ENCODE measurements at places on chromosomes 3 and 15.

- no peak for DNase-seq
Measured at GRCh38 chr3:8777201-8777977, 8.0 kb upstream of the OXTR start.

GRCh38 chr15:85625166-85625830 is 169.4 kb downstream of the KLHL25 start:
- no peak for DNase-seq

GRCh38 chr3:13045904-13046568 is 27.2 kb downstream of the IQSEC1 start:
- DNase-seq, result no peak

DNA sequence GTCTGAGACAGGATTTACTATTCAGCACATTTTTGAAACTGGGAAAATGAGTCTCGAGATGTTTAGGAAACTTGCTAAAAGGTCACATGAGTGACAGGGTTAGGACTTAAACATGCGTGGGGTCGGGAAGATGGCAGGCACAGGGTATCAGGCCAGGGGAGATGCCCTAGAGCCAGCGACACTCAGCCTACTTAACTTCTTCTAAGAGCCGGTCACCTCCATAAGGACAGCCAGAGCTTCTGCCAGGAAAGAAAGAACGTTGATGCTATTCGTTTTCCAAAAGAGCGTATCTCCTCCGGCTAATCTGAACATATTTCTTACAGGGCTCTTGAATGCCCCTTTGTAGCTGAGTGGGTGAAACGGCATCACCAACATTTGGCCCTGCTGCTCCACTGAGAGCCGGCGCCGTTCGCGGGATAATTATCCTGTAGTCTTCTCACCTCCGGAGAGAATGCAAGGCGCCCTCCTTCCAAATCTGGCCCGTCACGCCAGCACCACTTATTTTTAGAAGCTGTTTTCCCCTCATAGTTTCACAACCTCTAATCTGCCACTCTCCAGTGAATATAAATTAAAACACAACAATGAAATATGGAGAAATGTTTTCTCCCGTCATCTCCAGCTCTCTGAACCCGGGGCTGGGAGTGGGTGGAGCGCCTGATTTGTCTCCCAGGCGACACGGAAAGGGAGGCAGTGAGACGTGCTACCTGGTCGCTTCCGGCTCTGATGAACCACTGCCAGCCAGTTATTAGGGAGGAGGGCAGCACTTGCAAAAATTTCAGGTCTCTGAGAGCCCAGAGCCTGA is 58.5 kb downstream of the LIPC start:
- no peak for DNase-seq

GRCh38 chr3:114313426-114313825 is 19.6 kb downstream of the TIGIT start:
- DNase-seq, result no peak

DNA sequence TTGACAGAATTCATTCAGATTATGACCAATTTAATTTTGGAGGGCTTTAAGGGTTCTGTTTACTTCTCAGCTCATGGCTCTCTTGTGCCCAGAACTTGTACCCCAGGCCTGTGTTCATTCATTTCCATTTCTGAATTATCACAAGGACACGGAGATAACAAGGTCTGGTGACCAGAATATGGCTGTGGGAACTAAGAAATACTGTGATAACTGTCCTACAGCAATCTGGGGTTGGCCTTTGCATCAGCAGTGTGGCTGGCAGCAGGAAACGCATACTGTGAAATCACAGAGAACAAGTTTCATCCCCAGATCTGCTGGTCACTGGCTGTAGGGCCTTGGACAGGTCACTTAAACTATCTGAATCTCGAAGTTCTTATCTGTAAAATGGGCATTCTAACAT is 41.8 kb upstream of the TPM1 start:
- DNase-seq, result no peak

DNA sequence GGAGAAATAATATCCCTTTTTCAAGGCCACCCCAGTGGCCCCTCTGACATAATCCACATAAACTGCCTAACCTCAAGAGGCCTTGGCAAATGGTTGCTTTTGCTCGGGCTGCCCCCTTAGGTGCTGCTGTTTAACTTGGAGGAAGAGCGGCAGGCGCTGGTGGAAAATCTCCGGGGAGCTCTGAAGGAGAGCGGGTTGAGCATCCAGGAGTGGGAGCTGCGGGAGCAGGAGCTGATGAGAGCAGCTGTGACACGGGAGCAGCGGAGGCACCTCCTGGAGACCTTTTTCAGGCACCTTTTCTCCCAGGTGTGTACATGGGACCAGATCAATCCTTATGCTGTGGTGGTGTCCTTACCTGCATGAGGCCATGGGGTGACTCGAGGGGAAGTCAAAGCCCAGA is 15.0 kb downstream of the DUOX1 start:
- no peak for DNase-seq

GRCh38 chr15:70192490-70192889 is 94.8 kb upstream of the TLE3 start:
- DNase-seq, result no peak

GRCh38 chr3:13199006-13199776 is 126.0 kb upstream of the IQSEC1 start:
- DNase-seq, result no peak

DNA sequence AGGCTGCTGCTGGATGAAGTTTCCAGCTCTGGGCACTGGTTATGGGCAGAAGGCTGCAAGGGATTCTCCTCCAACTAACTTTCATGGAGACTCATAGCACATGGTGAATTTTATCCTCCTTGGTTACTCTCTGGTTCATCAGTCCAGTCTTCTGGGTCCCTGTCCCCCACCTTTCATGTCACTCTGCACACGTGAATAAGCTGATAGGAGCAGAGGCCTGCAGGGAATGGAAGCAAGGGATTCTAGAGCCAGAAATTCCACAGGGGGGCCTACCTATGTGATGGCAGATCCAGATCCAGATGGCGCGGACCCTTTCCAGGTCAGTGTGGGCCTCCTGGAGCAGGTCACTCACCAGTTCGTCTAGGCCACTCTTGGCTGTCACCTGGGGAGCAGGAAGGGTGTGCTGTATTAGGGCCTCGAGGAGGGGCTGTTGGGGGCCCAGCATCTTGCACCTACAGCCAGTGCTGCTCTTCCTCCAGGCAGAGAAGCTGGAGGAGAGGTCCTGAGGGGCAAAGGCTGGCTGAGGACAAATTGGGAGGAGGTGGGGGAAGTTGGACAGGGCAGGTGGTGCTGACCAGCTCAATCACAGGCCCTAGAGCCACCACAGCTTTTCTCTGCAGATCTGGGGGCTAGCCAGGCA is 30.2 kb downstream of the KY start:
- DNase-seq, result no peak

- no peak for DNase-seq
Measured at GRCh38 chr3:35592589-35593295, 46.6 kb upstream of the ARPP21 start.

GRCh38 chr15:68317281-68318007 is 39.9 kb downstream of the FEM1B start:
- no peak for DNase-seq

DNA sequence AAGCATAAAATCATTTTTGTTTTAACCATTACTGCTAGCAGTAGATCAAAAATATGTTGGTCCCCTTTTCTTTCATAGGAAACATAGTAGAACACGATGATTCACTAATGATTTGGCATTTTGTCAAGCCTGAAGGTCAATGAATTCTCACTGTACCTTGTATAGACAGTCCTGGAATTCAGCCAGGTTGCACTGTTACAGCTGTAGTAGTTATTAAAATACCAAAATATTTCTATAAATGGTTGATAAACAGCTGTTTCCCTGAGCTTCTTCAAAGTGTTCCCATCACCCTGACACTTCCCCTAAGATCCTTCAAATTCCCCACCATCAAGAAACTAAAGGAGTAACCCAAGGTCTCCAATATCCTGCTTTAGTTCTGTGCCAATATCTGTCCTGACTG is 200.9 kb downstream of the ATP8B4 start:
- no peak for DNase-seq

GRCh38 chr3:135059580-135059979 is 264.5 kb downstream of the EPHB1 start:
- no peak for DNase-seq

GRCh38 chr3:36812240-36812639 is 47.9 kb upstream of the DCLK3 start:
- DNase-seq, result no peak

GRCh38 chr15:75307778-75308390 is 25.2 kb downstream of the GOLGA6D start:
- DNase-seq, result no peak

GRCh38 chr3:167346171-167346570 is 33.9 kb downstream of the ZBBX start:
- DNase-seq, result no peak

- no peak for DNase-seq
Measured at GRCh38 chr15:46855388-46855787, 861.9 kb upstream of the SEMA6D start.

GRCh38 chr3:1381647-1382036 is 288.8 kb downstream of the CNTN6 start:
- no peak for DNase-seq

DNA sequence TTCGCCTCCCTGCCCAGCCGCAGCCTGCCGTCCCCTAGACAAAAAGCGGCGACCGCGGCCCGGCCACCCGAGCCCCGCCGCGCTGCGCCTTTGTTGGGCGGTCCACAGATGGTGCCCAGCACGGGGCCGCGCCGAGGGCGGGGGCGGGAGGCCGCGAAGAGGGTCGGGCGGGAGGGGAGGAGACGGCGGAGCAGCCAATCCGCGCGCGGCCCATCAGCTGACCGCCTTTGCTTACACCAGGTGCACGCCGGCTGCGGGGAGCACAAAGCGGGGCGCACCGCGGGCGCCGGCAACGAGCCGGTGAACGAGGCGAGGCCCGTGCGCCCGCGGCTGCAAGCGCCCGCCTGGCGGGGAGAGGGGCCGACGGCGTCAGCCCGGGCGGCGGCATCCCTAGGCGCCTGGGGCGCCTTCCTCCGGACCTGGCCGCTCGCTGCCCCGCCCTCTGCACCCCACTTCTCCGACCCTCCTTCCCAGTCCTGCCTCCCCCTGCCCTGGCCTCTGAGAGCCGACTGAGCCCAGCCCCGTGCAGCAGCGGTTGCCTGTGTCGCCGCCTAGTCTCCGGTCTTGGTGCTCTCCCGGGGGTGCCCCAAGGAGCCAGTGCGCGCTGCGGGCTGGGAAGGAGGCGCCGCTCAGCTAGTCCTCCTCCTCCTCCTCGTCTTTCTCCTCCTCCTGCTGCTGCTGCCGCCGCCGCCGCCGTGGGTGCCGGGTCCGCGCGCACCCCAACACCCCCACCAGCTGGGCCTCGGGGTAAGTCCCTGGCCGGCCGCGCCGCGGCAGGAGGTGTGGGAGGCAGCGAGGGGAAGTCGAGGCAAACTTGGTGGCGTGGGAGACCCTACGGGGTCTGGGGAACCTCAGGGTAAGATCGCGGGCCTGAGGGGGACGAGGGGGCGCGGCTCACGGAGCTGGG is at the start of gene LRRN1:
Gene LRRN1 (plus strand): TSS at position 259 of the 907 bp plus-strand sequence. CDS start 45,211 bp downstream, outside the sequence.
- no peak for DNase-seq

DNA sequence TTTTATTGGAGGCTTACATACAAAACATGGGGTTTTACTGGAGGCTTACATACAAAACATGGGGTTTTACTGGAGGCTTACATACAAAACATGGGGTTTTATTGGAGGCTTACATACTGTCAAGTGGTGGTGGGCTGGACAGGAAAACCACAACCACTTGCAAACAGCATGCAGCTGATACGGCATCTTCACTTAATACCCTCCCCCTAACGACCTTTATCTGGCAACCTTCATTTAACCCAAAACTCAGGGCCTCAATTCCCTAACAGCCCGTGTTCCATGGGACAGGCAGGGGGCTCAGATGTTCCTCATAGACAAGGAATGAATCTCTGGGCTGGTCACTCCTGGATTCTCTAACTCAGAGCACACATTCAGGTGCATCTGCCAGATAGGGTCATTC is 137.1 kb downstream of the CD47 start:
- DNase-seq, result no peak

DNA sequence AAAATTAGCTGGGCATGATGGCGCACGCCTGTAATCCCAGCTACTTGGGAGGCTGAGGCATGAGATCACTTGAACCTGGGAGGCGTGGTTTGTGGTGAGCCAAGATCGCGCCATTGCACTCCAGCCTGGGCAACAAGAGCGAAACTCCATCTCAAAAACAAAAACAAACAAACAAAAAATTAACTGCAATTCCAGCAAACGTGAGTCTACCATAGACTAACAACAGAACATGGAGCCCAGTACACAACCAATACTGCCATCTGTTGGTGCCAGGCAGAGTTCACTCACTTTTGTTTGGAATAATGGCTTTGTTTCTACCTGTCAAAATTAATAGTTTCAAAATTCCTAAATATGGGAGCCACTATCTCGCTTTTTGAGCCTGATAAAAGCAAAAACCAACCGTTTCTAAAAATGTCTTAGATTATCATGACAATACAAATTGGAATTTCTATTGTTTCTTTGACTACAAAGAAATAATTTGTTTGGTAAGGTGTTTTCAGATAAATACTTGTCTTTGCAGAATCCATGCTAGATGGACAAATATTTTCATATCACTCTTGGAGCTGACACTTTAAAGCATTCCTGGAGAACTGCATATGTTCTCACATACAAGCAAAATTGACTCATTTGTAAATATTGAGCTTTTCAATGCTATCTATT is 45.0 kb downstream of the GPR176 start:
- no peak for DNase-seq

GRCh38 chr15:69305204-69305931 is 6.7 kb downstream of the PAQR5 start:
- no peak for DNase-seq

DNA sequence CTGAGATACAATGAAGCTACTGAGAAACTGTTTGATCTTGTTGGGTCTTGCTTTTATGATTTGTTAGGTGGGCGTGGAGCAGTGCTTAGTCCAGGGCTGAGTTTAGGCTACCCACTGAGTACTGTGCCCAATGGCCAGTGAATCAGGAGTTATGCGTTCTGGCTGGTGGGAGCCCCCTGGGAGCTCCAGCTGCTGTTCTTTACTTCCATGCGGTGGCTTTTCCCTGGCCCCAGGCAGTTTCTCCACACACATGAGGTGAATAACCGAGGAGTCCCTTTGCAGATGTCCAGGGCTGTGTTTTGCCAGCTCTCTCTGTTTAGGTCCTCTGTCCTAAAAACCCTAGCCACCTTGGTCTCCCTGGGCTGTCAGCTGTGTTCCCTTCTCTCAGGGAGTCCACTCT is 106.5 kb downstream of the KLF13 start:
- no peak for DNase-seq

DNA sequence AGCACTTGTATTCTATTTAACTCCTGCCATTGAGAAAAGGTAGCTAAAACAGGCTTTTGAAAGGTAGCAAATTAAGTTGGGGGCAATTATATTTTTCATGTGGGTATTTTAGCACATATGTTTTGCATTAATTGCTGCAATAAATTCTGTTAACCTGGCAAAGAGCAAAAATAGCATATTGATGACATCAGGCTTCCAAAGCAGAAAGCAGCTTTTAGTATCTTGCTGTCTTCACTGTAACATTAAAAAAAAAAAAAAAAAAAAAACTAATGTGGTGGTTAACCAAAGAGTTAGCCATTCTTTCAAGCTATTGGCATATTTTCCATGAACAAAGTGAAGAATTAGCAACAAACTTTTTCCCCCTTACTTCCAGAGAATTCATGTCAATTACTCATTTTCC is 9.1 kb downstream of the EPHA3 start:
- DNase-seq, result no peak
